HFF-Myc (cell line): ENCODE measurements at places on chromosomes 1 and 21.

DNA sequence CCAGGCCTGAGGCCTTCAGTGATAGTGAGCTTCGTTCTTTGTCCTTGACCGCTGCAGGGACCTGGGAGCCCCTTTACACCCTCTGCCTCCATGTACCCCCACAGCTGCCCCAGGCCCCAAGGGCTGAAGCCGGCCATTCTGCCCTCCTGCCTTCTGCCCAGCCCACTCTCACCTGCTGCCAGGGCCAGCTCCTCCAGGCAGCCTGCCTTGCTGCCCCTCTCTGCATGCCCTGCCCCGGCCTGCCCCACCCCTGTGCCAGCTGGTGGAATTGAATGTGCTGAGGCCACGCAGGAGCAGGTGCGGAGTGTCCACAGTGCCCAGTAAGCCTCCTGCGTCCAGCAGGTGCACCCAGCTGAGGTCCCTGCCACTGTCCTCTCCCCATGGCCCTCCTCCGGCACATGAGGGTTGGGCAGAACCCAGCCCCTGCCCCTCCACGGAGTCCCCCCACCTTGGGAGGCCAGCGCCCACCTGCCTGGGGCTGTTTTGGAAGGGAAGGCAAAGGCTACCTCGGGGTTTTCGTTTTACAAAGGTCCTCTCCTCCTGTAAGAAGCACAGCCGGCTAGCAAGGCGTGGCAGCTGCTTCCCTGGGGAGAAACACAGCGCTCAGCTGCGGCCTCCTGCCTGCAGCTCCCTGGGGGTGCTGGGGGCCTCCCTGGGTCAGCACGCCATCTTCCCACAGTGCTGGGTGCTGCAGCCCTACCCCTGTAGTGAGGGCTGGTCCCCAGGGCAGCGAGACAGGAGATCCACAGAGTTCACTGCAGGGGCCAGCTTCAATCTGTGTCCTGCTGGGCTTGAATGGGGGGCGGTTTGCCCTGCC is 21.0 kb downstream of the MMEL1 start:
- DNase-seq, result no peak

- DNase-seq, result no peak
These were observed 42.8 kb downstream of the DPH5 start for GRCh38 chr1:100982793-100983192.

- no peak for DNase-seq
These were observed 147.1 kb downstream of the CNIH3 start for GRCh38 chr1:224763126-224763775.

- DNase-seq, result no peak
These were observed 12.8 kb upstream of the ASCL5 start for GRCh38 chr1:201139756-201140155.

GRCh38 chr1:16145662-16146278 is 10.1 kb downstream of the EPHA2 start:
- DNase-seq, result peak; percentile 74

- no peak for DNase-seq
These were observed 453.0 kb downstream of the NEGR1 start for GRCh38 chr1:71829346-71829745.

- no peak for DNase-seq
These were observed 182.9 kb upstream of the ATP1B1 start for GRCh38 chr1:168923521-168924136.

GRCh38 chr21:21457077-21457476 is 458.9 kb downstream of the NCAM2 start:
- DNase-seq, result no peak

DNA sequence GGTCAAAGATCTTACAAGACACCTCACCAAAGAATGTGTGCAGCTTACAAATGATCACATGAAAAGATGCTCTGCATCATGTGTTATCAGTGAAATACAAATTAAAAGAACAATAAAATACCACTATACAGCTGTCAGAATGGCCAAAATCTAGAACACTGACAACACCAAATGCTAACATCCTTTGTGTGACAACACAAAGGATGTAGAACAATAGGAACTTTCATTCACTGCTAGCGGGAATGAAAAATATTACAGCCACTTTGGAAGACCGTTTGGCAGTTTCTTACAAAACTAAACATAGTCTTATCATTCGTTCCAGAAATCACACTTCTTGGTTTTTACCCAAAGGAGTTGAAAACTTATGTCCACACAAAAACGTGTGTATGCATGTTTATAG is 20.6 kb upstream of the SELP start:
- DNase-seq, result no peak
